ENCODE measurements at places on chromosomes 1 and 21.

- no peak overlapping the region for H3K4me3 ChIP-seq
- no peak for DNase-seq
- H3K4me1 ChIP-seq, result no peaks in the 10 kb centered on the region
- H3K27ac ChIP-seq, result no peak overlapping the region
Measured at GRCh38 chr1:40535732-40536131, 4.3 kb downstream of the ZNF684 start.

- H3K4me1 ChIP-seq, result no peaks in the 10 kb centered on the region
- H3K27me3 ChIP-seq, result no peaks in the 10 kb centered on the region
- H3K36me3 ChIP-seq, result no peaks in the 10 kb centered on the region
- H3K4me3 ChIP-seq, result no peak overlapping the region
- H3K27ac ChIP-seq, result no peak overlapping the region
Measured at GRCh38 chr1:156583821-156584622, 4.5 kb downstream of the TTC24 start.

DNA sequence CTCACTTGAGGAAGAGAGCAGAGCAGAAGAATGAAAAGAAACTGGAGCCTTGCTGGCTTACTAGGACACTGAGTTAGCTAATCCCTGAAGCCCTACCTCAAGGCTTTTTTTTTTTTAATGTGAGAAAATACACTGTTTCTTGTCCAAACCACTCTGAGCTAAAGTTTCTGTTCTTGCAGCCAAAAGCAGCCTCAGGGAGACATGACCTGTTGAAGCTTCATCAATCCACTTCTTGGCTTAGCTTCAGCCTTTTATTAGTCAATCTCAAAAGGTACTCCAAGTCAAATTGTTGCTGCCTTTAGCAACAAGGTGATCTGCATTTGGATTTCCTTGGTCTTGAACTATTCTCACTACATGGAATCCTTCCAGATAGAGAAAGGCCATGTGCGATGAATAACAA is 33.7 kb downstream of the CCDC185 start:
- H3K27ac ChIP-seq, result no peak overlapping the region
- no peaks in the 10 kb centered on the region for H3K36me3 ChIP-seq
- H3K4me1 ChIP-seq, result no peaks in the 10 kb centered on the region
- H3K4me3 ChIP-seq, result no peak overlapping the region

DNA sequence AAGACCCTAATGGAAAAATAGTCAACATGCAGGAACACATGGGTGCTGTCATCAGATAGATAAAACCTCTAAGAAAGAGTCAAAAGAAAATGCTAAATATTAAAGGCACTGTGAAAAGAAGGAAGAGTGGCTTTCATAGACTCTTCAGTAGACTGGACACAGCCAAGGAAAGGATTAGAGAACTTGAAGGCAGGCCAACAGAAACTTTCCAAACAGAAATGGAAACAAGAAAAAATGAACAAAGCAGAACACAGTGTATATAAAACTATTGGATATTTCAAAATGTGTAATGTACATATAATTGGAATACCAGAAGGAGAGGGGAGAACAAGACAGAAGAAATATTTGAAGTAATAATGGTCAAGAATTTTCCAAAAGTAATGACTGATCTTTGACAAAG is 431.9 kb downstream of the MATN1 start:
- no peak overlapping the region for H3K27ac ChIP-seq
- DNase-seq, result no peak
- H3K36me3 ChIP-seq, result no peaks in the 10 kb centered on the region

GRCh38 chr21:41979751-41980369 is 26.0 kb upstream of the C2CD2 start:
- H3K4me3 ChIP-seq, result no peak overlapping the region
- no peak overlapping the region for H3K27ac ChIP-seq

DNA sequence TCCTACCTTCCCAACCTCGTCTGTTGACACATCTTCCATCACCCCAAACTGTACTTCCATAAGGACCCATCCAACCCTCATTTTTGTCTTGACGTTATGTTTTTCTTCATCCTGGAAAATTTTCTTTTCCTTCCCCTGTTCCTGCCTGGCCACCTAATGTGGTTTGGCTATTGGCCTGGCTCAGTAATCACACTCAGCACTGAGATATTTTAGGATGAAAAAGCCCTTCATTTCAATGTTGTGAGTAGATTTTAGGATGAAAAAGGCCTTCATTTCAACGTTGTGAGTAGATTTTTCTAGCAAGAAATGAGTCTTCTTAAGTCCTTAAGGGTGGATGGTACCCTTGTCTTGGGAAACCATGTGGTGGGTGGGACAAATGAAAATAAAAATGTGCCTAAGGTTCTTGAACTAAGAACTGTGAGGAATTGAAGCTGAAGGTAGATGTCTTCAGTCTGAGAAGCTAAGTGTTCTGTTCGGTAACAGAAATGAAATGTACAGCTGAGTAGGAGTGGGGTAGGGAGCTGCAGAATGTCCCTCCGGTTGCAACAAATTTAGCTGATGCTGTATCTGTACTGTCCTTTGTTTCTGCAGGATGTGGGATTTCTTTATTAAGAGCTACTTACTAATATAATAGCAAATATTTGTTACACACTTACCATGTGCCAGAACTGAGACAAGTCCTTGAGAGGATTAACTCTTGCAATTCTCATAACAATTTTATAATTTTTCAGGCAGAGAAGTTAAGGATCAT is 36.1 kb downstream of the DNTTIP2 start:
- H3K4me1 ChIP-seq, result peaks cover 5% of the 10 kb centered on the region
- no peak for DNase-seq
- no peak overlapping the region for H3K4me3 ChIP-seq
- H3K27ac ChIP-seq, result no peak overlapping the region

DNA sequence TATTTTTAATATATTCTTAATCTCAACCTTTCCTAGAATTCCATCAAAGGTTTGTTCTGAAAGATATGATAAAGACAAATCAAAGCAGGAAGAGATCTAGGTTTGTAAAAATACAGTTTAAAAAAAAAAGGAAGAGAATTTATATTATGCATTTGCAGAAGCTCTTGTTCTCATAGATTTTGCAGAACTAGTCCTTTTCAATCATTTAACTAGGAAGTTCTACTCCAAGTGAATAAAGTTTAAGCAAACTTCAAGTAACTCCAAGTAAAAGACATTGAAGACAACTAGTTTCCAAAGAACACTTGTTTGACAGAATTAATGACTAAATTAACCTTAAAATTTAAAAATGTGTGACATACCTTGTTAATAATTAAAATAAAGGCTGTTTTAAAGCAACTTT is 55.9 kb downstream of the HNRNPR start:
- H3K27me3 ChIP-seq, result no peaks in the 10 kb centered on the region
- H3K4me3 ChIP-seq, result no peak overlapping the region
- peaks cover 8% of the 10 kb centered on the region for H3K36me3 ChIP-seq

- peaks cover 7% of the 10 kb centered on the region for H3K4me1 ChIP-seq
- no peaks in the 10 kb centered on the region for H3K36me3 ChIP-seq
- peak overlapping the region; percentile 6 for H3K27ac ChIP-seq
Measured at GRCh38 chr1:64343823-64344190, 126.1 kb upstream of the CACHD1 start.

- DNase-seq, result no peak
- H3K27me3 ChIP-seq, result no peaks in the 10 kb centered on the region
- no peak overlapping the region for H3K27ac ChIP-seq
- H3K36me3 ChIP-seq, result no peaks in the 10 kb centered on the region
- no peak overlapping the region for H3K4me3 ChIP-seq
Measured at GRCh38 chr1:59997479-59998115, 71.0 kb upstream of the CYP2J2 start.

DNA sequence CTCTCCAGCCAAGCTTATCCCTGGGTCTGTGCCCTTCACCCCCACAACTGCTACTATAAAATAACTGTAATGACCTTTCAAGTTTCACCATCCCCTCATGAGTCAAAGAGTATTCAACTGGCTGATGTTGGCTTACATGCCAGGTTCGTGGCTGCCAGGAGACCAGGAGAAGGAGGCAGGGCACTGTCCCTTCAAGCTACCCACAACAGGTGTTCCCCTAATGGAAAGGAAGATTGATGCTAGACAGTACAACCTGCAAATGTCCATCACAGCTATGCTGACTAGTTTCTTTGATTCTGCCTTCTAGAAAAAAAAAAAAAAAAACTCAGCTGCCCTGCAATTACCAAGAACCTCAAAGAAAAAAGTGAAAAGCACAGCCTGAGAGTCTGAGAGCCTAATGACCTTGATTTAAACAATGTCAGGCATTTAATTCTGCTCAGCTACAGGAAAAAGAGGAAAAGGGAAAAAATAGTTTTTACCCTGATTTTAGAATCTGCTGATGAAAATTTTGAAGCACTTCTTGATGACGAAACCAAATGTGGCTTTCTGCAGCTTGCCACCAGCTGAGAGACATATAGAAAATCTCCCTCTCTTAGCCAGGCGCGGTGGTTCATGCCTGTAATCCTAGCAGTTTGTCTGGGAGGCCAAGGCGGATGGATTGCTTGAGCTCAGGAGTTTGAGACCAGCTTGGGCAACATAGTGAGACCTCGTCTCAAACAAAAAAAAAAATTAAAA is 82.7 kb upstream of the ROR1 start:
- no peaks in the 10 kb centered on the region for H3K4me1 ChIP-seq
- H3K27ac ChIP-seq, result no peak overlapping the region
- H3K27me3 ChIP-seq, result no peaks in the 10 kb centered on the region
- no peaks in the 10 kb centered on the region for H3K36me3 ChIP-seq

Data from trophoblast cell (in vitro differentiated cells and primary cell).